Nasal cavity respiratory epithelium epithelial cell of viscerocranial mucosa (primary cell): ENCODE measurements at places on chromosomes 11 and 22. TPM values are rescaled to one million over a fixed set of nuclear protein-coding genes. Genes with fewer than 3 reads are reported as not detected.

Gene ST14
- total RNA-seq: 65.6 and 189 TPM in 2 replicates

Gene CNTF
- 1.4 and 2.4 TPM in 2 replicates for total RNA-seq

Gene E2F8
- under 0.01 and 0.14 TPM in 2 replicates for total RNA-seq

Gene PHOX2A
- not detected in 2 replicates for total RNA-seq

Gene CD3D
- not detected in 2 replicates for total RNA-seq

Gene YWHAH
- 73.3 and 90.6 TPM in 2 replicates for total RNA-seq

Gene UBQLNL
- total RNA-seq: 0.28 TPM in 1 of 2 replicates, not detected in the other

Gene FAT3
- total RNA-seq: 0.07 TPM in 1 of 2 replicates, not detected in the other

Gene MMP3
- 0.34 and 0.36 TPM in 2 replicates for total RNA-seq

Gene ZP1
- not detected in 2 replicates for total RNA-seq

Gene TEX54
- not detected in 2 replicates for total RNA-seq

Gene TPP1
- total RNA-seq: 46.5 and 172 TPM in 2 replicates

Gene HBE1
- total RNA-seq: not detected in 2 replicates

Gene NNMT
- total RNA-seq: 0.34 and 1.9 TPM in 2 replicates

Gene OR8B12
- not detected in 2 replicates for total RNA-seq

Gene TRIM51
- total RNA-seq: not detected in 2 replicates

Gene KCNJ11
- 0.36 and 1.0 TPM in 2 replicates for total RNA-seq

Gene CSNK2A3
- 3.8 and 4.1 TPM in 2 replicates for total RNA-seq

Gene HBD
- not detected in 2 replicates for total RNA-seq

Gene TSSC4
- total RNA-seq: 49.8 and 77.2 TPM in 2 replicates

Gene CCDC157
- 0.34 and 1.1 TPM in 2 replicates for total RNA-seq

Gene MB
- total RNA-seq: 0.21 TPM in 1 of 2 replicates, not detected in the other

Gene MLC1
- total RNA-seq: 0.07 TPM in 1 of 2 replicates, not detected in the other

Gene OPCML
- total RNA-seq: not detected in 2 replicates

Gene CFAP300
- 3.0 and 5.1 TPM in 2 replicates for total RNA-seq

Gene HBG2
- not detected in 2 replicates for total RNA-seq

Gene TTC36
- 0.68 and 1.3 TPM in 2 replicates for total RNA-seq

Gene OLFML1
- not detected in 2 replicates for total RNA-seq

Gene CEP164
- total RNA-seq: 32.1 and 32.2 TPM in 2 replicates

Gene RAB36
- total RNA-seq: 0.34 and 2.4 TPM in 2 replicates

Gene LMNTD2
- 1.0 and 2.0 TPM in 2 replicates for total RNA-seq

Gene MAPK8IP2
- total RNA-seq: 1.0 and 1.8 TPM in 2 replicates

Gene GSTT2B
- total RNA-seq: 0.21 and 0.34 TPM in 2 replicates

Gene KDELR3
- 4.0 and 9.2 TPM in 2 replicates for total RNA-seq

Gene UBQLN3
- total RNA-seq: not detected in 2 replicates

Gene TIMP3
- total RNA-seq: 23.9 and 93.3 TPM in 2 replicates

Gene PTGDR2
- total RNA-seq: under 0.01 and 0.07 TPM in 2 replicates

Gene CYB561A3
- total RNA-seq: 36.2 and 108 TPM in 2 replicates

Gene SLC22A25
- total RNA-seq: not detected in 2 replicates

Gene RIBC2
- total RNA-seq: not detected in 2 replicates

Gene AQP11
- total RNA-seq: 0.34 and 0.43 TPM in 2 replicates

Gene GLYATL2
- total RNA-seq: under 0.01 and 0.07 TPM in 2 replicates

Gene SLC22A6
- not detected in 2 replicates for total RNA-seq

Gene MS4A3
- total RNA-seq: not detected in 2 replicates

Gene ASPHD2
- total RNA-seq: 2.7 and 3.4 TPM in 2 replicates

Gene PATE2
- total RNA-seq: not detected in 2 replicates

Gene KCTD17
- total RNA-seq: 6.5 and 11.0 TPM in 2 replicates

Gene EML3
- 7.9 and 16.2 TPM in 2 replicates for total RNA-seq

Gene MCAM
- 21.2 and 67.8 TPM in 2 replicates for total RNA-seq

Gene NLRX1
- total RNA-seq: 25.6 and 28.9 TPM in 2 replicates

Gene TTLL1
- 8.2 and 13.0 TPM in 2 replicates for total RNA-seq

Gene ELFN2
- total RNA-seq: 0.68 and 1.1 TPM in 2 replicates

Gene SLC22A9
- total RNA-seq: not detected in 2 replicates

Gene OR8D1
- not detected in 2 replicates for total RNA-seq

Gene MISFA
- 0.50 TPM in 1 of 2 replicates, not detected in the other for total RNA-seq

Gene DRICH1
- total RNA-seq: 0.43 TPM in 1 of 2 replicates, not detected in the other

Gene DTX4
- 1.7 and 14.5 TPM in 2 replicates for total RNA-seq
